ENCODE measurements at places on chromosomes 12 and 14.

DNA sequence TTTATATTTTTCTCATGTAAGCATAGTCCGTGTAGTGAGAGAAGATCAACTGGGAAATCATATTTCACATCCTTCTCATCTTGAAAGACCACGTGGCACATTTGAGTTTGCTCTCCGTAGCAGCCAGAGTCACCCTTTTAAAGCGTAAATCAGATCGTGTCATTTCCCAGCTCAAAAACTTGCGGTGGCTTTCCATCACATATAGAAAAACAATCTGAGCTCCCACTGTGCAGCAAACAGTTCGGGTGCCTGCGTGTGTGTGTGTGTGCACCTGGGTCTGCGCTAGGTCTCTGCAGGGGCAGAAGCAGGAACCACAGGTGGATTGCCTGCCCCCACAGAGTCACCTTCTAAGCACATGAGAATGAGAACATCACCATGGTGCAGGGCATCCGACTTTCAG, 338.2 kb downstream of the TRHDE start:
- no peak for DNase-seq

DNA sequence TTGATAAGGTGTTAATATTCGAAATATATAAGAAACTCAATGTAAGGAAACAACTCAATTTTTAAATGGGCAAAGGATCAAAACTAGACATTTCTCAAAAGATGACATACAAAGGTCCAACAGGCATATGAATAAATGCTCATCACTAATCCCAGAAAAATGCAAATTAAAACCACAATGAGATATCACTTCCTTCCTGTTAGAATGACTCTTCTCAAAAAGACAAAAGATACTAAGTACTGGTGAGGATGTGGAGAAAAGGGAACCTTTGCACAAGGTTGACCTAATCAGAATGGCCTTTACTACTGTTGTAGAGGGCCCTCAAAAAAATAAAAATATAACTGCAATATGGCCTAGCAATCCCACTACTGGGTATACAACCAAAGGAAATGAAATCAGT, 383.4 kb downstream of the KCNH5 start:
- DNase-seq, result no peak

- DNase-seq, result no peak
Measured at GRCh38 chr12:112904571-112904970, 2.2 kb upstream of the OAS1 start.

DNA sequence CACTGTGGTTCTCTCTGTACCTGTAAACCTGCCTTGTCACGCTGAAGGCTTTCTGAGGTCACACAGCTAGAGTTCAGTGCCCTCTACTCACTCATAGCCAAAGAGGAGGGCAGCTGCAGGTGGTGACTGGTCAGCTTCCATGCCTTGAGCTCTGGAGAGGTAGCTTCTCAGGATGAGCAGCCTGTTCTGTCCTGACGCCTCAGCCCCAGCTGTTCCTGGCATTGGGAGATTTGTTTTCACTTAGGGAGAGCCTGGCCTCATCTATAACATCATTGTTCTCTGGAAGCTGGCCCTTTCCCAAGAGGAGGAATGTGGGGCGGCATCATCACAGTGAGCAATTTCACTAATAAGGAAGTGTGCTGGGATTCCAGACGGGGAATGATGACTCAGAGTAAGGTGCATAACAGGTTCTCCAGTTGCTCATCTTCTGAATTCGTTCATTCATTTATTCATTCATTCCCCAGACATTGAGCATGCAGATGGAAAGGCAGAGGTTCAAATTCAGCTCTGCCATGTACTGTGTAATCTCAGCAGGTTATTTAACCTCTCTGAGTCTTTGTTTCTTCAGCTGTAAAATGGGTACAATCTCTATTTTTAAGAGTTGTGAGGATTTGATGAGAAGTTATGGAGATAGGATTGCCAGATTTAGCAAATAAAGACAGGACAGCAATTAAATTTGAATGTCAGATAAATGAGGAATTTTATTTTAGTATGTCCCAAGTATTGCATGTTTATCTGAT, 255.8 kb upstream of the CRY1 start:
- DNase-seq, result no peak

DNA sequence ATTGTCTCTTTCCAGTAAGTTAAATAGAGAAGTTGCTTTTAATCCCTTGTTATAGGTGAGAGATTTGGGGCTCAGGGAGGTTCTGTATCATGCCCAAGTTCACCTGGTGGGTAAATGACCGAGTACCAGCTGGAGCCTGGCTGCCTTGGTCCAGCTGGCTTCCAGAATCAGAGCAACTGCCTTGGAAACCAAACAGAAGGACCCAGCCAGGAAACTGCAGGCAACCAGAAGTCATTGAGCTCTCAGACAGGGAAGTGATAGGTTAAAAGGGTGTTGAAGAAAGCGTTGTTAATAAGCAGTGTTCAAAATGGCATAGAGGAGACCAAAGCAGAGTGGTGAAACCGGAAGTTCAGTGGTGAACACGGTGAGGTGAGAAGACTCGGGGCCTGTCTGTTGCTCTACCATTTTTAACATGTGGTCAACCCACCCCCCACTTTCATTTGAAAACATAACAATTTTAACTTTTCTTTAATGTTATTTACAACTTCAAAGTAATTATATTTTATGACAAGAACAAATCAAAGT, 54.9 kb downstream of the PLEKHG7 start:
- DNase-seq, result no peak

GRCh38 chr12:75751769-75752471, 240.5 kb upstream of the KRR1 start:
- DNase-seq, result no peak

- no peak for DNase-seq
Measured at GRCh38 chr14:70856851-70857495, 47.7 kb upstream of the MAP3K9 start.

GRCh38 chr12:113844495-113845210, 121.5 kb downstream of the RBM19 start:
- DNase-seq, result no peak

DNA sequence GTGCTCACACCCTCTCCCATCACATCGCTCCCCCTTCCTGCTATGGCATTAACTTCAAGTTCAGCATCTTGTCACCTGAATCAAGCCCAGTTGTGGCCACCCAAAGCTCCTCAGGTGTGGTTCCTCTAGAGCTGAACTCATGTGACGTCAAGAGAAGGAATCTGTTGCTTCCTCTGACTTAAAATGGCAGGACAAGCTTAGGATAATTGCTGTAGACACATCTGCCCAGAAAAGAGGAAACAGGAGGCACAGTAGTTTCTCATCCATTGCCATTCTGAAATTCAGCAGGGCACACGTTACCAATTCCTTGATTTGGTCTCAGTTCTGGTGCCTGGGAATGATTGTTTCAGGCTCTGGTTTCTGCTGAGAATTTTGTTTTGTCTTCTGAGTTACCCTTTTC, 52.1 kb downstream of the RCOR1 start:
- no peak for DNase-seq

- no peak for DNase-seq
Measured at GRCh38 chr14:91654836-91655235, 77.0 kb downstream of the CATSPERB start.

GRCh38 chr12:59149995-59150642, 229.8 kb upstream of the LRIG3 start:
- no peak for DNase-seq

DNA sequence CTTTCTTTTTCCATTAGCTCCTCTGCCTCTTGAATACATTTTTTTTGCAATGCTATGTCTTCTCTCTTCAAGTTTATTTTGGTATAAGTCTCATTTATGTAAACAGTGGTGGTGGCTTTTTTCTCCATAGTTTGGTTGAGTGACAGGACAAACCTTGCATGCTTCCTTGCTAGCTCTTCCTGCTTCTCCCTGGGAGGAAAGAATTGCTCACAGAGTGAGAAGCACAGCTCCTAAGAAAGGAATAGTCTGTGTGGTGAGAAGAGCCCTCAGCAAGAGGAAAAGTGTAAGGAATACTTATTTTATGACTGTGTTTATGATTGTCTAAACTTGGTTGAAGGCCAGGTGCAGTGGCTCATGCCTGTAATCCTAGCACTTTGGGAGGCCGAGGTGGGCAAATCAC, 11.5 kb downstream of the CCDC175 start:
- DNase-seq, result no peak

- DNase-seq, result no peak
Measured at GRCh38 chr12:45732250-45732649, 2.7 kb downstream of the ARID2 start.

- peak; percentile 27 for DNase-seq
Measured at GRCh38 chr14:34331728-34332623, 130.1 kb downstream of the SPTSSA start.

DNA sequence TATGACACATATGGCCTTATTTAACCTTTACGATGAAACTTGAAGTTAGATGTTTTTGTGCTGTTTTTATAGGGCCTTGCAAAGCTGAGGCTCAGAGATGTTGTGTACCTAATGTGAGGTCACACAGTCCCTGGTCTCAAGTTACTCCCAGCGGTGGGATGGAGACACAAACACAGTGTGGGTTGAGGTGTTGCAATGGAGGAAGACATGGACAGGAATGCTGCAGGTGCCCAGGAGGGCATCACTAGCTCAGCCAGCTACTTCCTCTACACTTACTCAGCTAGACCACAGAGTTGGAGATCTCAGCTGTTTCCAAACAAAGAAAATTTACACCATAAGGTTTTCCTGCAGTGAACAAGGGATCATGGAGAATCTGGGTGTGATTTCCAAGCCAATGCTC, 15.5 kb downstream of the LHX5 start:
- DNase-seq, result no peak

GRCh38 chr12:96236221-96236822, 42.1 kb downstream of the ELK3 start:
- no peak for DNase-seq

DNA sequence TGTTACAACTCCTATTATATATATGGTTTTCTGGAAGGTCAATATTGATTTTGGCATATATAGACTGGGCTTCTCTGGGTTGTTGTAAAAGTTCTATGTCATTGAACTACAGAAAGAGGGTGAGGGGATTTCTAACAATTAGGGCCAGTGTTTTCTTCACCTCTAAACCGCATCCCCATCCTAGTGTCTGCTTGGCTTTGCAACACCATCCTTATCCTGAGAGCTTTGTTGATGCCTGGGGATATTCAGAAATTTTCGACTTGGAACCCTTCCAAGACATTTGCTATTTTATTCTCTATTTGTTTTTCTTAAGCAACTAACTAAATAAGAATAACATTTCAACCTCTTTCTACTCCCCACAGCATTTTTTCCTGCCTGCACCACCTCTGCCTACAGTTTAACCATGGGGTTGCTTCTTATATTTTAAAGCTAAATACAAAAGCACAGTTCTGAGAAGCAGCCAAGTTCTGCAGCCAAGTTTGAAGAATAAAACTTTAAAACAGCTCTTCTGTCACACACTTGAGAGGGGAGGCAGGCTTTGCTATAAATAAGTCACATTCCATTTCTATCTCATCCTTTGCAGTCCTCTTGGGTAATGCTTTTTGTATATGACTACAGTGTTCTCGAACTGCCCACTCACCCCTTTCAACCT, 53.4 kb downstream of the RGS6 start:
- no peak for DNase-seq

DNA sequence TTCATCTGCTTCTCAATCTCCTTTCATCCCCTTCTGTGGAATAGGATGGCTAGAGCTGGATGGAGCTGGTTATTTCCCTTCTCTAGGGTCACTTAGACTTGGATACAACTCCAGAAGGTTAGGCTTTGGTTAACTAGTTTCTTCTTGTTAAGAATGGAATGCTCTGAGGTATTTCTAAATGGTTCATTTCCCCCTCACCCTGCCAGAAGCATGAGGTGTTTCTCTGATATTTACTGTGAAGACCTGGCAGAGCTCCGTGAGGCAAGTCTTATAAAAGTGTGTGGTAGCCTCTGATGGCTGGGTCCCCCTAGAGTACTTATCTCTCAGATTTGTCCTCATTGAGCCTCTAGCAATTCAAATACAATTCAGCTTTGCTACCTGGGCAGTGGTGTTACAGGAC, 207.9 kb downstream of the SLC16A7 start:
- no peak for DNase-seq

GRCh38 chr12:3869865-3870264, 3.3 kb downstream of the PARP11 start:
- DNase-seq, result no peak

GRCh38 chr12:13024531-13024916, 19.7 kb upstream of the FAM234B start:
- no peak for DNase-seq

DNA sequence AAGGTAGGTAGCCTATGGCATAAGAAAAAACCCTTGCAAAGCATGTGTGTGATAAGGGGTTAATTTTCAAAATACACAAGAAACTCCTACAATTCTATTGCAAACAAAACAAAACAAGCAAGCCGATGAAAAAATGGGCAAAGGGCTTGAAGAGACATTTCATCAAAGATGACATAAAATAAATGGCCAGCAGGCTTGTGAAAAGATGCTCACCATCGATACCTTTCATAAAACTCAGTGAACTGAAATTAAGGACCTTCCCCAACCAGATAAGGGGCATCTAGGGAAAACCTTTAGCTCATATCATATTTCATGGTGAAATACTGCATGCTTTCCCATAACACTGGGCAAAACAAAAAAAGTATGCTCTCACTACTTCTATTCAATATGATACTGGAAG, 131.2 kb downstream of the PPM1H start:
- no peak for DNase-seq

DNA sequence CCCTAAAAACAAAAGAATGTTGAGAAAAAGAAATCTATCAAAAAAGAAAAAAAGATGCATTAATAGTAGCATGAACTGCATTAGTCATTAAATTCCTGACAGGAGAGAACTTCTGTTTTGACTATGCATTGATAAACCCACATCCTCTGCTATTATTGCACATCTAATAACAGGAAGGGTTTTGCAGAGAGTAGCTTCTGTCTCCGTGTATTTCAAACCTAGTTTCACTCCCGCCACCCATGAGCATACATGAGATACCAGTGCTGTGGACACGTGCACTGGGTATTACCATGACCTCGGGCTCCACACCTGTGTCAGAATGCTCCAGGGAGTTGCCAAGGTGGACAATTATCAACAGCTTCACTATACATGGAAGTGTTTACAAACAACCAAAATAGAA, 449.1 kb upstream of the SOX5 start:
- DNase-seq, result no peak

DNA sequence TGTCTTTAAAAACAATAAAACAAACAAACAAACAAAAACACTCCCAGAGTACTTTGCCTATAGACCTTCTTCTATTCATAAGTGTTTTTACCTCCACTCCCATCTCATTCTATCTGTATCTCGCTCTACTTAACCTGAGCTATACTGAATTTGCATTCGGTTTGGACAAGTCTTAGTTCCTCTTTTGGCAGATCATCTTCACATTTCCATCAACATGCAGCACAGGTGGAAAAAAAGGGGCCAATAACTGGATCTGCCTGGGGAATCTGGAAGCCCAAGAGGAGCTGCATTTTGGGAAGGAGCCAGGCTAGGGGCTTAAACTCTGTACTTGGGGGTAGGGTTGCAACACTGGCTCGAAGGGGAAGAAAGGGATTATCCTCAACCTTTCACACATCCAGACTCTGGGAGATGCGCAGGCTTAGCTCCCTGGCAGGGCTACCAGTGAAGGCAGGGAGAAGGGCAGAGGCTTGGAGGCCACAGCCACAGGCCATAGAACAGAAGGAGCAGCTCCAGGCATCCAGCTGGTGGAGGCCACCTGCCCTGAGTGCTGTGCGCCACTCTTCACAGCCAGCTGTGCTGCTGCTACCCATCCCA, 4.1 kb downstream of the NINJ2 start:
- no peak for DNase-seq

- DNase-seq, result no peak
Measured at GRCh38 chr12:75714462-75715322, 203.3 kb upstream of the KRR1 start.

- no peak for DNase-seq
Measured at GRCh38 chr12:63918800-63919300, 74.3 kb downstream of the SRGAP1 start.

All from stimulated activated CD8-positive, alpha-beta memory T cell treated with anti-CD3 and anti-CD28 coated beads, Interleukin-7, amount 100 ng/mL, for 1 hour (primary cell).